GM23338 (cell line): ENCODE measurements at places on chromosomes 1 and 21.

GRCh38 chr1:208221291-208221622 is 22.9 kb downstream of the PLXNA2 start:
- H3K36me3 ChIP-seq, result no peaks in the 10 kb centered on the region
- H3K4me1 ChIP-seq, result no peaks in the 10 kb centered on the region
- no peak for DNase-seq
- H3K4me3 ChIP-seq, result no peak overlapping the region

- peaks cover 3% of the 10 kb centered on the region; the same call in 1 of the 2 replicates for H3K4me1 ChIP-seq
- no peak for DNase-seq
Measured at GRCh38 chr1:79074975-79075374, 68.4 kb upstream of the ADGRL4 start.

GRCh38 chr1:223815865-223816264 is 29.9 kb downstream of the TP53BP2 start:
- H3K27ac ChIP-seq, result no peak overlapping the region
- H3K4me1 ChIP-seq, result no peaks in the 10 kb centered on the region
- H3K4me3 ChIP-seq, result no peak overlapping the region

GRCh38 chr1:118291661-118292060 is 106.6 kb upstream of the SPAG17 start:
- H3K36me3 ChIP-seq, result no peaks in the 10 kb centered on the region
- H3K4me1 ChIP-seq, result no peaks in the 10 kb centered on the region
- no peak for DNase-seq
- H3K27me3 ChIP-seq, result no peaks in the 10 kb centered on the region

- H3K4me3 ChIP-seq, result no peak overlapping the region
- H3K36me3 ChIP-seq, result no peaks in the 10 kb centered on the region
- no peak for DNase-seq
- no peak overlapping the region for H3K27ac ChIP-seq
Measured at GRCh38 chr1:110872366-110872744, 593 bp upstream of the CD53 start.
